ENCODE measurements at places on chromosomes 5 and 9.
A peak's percentile ranks its signal among the peaks of the same experiment; 100 is the strongest.

DNA sequence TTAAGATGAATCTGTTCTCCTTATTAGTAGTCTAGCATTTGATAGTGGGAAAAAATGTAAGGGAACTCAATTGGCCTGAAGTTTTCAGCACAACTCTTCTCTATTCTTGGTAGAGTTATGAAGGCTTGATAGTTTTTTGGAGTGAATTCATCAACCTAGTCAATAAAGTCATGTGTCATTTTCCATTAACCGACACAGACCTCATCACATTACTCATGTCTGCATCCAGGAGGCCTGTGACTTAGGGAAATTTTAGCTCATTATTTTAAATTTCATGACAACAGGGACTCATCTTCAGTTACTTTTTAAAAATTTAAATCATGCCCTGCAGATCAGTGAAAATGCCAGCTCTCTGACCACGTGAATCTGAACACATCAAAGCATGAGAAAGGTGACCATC lies 63.3 kb downstream of the ADAMTS16 start:
- DNase-seq: no peak

DNA sequence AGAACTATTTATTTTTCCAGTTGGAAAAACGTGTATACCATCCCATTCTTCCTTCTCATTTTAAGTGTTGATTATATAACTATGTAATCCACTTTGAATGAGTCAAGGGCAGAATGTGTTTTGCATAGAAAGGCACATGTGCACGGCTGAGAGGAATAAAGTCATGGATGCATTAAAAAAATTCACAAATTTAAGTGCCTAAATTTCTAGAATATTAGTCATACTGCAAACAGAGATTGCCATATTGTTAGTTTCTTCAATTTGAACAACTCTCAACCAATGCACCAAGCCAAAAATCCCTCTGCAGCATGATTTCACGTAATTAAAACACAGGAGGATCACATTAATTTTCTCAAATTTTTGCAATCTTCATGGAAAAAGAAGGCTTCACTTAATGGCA lies 166.3 kb downstream of the MPDZ start:
- DNase-seq: no peak

DNA sequence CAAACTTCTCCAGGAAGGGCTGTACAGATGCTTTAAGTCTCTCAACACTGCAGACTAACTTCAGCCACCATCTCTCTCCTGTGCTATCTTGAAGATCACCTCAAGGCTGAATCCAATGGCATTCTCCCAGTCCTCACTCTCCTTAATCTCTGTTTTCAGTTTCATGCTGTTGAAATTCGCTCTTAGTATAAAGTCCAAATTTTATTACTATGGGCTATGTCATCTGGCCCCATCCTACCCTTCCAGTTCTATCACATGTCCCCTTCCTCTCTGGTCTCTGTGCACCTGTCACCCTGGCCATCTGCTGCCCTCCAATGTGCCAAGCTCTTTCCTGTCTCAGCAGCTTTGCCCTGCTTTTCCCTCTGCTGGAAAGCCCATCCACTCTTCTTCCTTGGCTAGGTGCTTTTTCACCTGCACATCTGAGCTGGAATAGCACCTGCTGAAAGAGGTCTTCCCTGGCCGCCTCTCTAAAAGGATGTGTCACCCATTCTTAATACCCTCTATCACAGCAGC lies 284.7 kb upstream of the MAP3K1 start:
- no peak for DNase-seq

- no peak for DNase-seq
These were observed 265.6 kb downstream of the TMEM232 start for GRCh38 chr5:110460837-110461236.

GRCh38 chr5:7474821-7475403 lies 79.0 kb downstream of the ADCY2 start:
- no peak for DNase-seq

GRCh38 chr9:135273008-135273407 lies 185.5 kb downstream of the OLFM1 start:
- no peak for DNase-seq

- no peak for DNase-seq
These were observed 3.8 kb upstream of the GGTA1 start for GRCh38 chr9:121503444-121503843.

DNA sequence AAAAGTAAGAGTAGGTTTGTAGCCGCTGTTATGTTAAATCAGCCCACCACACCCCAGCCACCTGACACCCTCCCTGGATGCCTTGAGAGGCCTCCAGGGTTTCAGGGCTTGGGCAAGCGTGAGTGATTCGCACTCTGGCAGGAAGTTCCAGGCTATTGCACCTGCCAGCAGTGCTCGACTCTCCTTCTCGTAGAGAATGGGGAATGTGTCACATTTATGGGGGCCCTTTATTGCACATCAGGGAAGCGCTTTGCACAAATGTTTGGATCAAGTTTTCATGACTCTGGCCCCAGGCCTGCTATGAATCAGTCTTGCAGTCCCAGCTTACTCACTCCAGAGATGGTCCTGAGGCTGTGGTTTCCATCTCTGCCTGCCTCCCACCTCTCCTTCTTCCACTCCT lies 66.1 kb upstream of the ADRA1B start:
- no peak for DNase-seq

GRCh38 chr5:137344021-137344420 lies 155.1 kb downstream of the SPOCK1 start:
- no peak for DNase-seq

GRCh38 chr5:142777099-142777498 lies 6.9 kb downstream of the ARHGAP26 start:
- DNase-seq: no peak

DNA sequence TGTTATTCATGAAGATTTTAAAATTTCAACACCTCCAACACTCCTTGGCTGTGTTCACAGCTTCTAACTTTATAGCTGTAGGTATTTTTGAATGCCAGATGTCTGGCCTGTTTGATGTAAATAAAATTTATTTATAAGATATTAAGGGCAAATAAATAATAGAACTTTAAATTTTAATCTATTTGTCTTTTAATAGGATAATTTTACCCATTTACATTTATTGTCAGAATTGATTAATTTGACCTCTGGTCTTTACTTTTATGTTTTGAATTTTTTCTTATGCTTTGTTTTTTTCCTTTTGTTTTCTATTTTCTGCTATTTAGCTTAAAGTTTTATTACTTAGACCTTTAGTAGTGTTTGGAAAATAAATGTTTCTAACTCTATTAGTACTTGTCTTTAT lies 94.6 kb downstream of the UGCG start:
- no peak for DNase-seq

- DNase-seq: no peak
These were observed 160.3 kb upstream of the MVB12B start for GRCh38 chr9:126166291-126166690.

DNA sequence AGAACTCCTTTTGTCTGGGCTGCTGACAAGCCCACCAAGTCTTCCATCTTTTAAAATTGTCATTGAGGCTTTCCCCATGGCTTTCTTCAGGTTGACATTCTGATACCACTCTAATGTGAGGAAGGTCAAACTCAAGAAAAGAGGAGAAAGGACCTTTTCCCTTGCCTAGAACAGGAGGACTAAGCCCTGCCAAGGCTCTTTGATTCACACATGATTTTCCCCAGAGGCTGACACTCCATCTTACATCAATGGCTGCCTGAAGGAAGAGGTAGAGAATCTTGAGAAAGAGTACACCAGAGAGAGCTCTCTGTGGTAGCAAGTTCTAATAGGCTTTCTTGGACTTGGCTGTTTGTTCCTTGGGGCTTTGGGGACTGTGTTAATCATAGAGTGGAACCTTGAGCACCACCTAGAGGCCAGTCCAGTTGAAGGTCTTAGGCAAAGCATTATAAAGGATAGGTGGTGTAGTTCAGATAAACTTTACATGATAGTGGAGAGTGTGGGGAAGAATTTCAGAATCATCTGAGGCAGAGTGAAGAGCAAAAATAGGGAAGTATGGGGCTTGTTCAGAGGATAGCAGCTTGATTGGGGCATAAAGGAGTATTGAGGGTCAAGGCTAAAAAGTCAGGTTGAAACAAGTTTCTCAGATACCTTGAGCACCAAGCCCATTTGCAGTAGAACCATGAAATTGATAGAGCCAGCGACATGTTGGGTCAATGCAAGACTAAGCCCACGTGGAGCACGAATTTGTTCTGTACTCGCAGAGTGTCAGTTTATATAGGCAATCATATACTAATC lies 36.7 kb downstream of the NDFIP1 start:
- peak; percentile 14 for DNase-seq

GRCh38 chr9:93098236-93098946 lies 2.4 kb downstream of the CARD19 start:
- no peak for DNase-seq

DNA sequence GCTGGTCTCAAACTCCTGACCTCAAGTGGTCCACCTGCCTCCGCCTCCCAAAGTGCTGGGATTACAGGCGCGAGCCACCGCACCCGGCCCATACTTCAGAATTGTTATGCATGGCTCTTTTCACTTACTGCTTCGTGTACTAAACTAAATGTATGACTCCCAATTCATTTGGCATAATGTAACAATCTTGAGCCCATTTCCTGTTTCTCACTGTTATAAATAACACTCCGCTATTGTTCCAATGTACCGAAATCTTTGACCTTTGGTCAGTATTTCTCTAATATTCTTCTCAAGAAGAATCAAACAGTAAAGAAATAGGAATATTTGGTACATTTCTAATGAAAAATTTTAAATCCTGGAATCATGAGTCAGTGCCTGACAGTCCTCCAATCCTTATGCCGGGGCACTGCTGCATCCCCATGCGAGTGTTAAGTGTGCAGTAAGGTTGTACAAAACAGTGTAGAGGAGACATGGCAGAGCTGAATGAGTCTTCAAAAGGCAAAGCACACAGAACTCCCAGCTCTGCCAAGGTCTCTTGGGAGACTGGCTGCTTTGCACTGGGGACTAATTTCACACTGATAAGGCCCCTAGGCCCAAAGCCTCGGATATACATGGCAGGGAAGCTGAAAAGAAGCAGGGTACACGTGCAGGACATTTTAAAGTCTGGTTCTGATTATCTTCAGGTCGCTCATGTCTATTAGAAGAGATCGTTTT lies 58.4 kb downstream of the HABP4 start:
- DNase-seq: no peak

GRCh38 chr5:151896031-151896691 lies 28.5 kb downstream of the GLRA1 start:
- no peak for DNase-seq

DNA sequence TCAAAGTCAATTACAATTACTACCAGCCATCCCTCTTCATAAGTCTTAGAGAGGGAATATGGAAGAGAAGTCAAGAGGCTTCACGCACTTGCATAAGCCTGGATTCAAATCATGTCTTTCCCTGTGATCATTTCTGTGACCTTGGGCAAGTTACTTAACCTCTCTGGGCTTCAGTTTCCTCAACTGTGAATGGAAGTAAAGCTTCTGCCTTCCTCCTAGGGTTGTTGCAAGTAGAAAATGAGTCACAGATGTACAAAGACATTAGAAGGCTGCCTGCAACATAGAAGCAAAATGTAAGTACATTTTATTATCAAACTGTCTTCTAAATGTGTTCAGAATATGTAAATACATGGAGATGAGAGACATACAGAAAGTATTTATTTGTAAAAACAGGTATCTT lies 42.3 kb upstream of the SEMA6A start:
- DNase-seq: no peak

DNA sequence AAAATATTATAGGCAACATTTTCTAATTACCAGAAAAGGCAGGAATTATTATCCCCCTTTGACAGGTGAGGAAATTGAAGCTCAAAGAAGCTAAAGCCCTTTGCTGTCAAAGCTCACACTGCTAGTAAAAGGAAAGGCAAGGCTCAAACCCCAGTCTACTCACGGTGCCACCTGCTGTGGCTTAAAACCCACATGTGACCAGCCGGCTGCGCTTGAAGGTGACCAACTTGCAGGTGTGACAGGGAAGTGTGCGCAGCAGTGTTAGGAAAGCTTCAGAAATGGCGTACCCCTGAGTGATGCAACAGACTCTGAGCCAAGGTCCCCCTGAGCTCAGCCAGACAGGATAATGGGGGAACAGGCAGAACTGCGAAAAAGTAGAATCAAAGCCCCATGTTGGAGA lies 45.2 kb downstream of the PAX5 start:
- no peak for DNase-seq

DNA sequence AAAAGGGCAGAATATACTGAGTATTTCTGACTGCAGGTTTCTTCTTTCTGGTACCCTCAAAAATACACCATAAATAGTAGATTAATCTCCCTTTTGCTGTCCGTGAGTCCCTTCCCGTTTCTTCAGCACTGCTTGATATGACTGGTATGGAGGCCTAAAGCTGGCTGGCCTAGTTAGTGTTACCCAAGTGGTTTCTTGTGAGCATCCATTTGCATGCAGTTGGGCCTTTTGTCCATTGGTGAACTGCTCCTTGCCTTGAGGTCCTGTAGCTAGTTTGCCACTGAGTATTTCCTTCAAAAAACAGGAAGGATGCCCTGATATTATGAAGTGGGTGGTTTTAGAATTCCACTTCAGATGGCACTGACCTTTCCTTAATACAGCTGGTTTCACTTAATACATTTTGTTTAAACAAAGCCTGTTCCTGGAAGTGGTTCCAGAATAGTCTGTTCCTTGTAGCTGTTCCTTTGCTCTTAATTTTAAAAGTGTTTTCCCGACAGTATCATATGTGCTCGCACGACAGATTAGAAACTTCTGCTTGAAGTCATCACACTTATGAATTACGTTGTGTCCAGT lies 40.0 kb upstream of the ABL1 start:
- no peak for DNase-seq

DNA sequence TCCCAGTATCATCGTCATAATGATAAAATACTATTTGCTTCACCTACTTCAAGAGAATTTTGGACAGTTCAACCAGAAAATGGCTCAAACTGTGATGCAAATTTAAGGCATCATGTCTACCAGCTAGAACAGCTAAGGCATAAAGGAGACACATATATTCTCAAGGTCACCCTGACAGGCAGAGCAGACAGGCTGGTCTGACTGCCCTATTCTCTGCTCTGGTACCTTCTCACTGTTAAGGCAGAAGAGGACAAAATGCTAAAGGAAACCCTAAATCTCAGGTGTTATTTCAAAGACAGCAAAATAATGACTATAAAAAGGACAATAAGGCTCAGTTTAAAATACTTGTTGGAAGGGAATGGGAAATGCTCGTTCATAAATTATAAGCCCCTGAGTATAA lies 87.2 kb downstream of the MRPS27 start:
- DNase-seq: no peak

- DNase-seq: no peak
These were observed 93.2 kb downstream of the EQTN start for GRCh38 chr9:27203783-27204182.

DNA sequence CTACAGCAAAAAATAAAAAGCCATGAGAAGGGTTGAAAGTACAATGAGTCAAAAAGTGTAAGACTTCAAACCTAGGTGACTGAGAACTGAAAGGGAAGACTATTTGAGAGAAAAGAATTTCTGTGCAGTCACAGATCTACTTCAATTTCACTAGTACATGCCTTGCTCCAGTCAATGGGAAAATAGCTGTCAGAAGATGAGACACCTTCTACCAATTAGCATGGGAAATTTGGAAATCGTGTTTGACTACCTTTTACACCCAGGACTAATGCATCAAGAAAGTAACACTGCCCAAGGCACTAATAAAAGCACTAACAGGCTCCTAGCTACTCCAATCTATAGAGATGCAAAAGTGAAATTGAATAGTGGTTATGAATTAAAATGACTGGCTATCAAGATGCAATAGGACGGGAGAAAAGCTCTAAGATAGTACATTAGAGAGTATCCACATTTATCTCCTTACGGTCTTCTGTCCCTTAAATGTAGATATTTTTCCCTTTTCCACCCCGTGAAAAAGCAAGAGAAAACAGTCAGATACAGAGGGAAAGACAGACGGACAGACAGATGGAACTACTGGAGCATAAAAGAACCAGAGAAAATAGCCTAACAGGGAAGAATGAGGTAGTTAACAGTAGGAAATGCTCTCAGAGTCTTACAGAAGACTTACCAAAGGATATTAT lies 15.2 kb downstream of the ERP44 start:
- no peak for DNase-seq

GRCh38 chr5:10896016-10896415 lies 135.0 kb upstream of the DAP start:
- no peak for DNase-seq

All from GM12892 (cell line).